ENCODE measurements at places on chromosomes 2 and 18.
A peak's percentile ranks its signal among the peaks of the same experiment; 100 is the strongest.

DNA sequence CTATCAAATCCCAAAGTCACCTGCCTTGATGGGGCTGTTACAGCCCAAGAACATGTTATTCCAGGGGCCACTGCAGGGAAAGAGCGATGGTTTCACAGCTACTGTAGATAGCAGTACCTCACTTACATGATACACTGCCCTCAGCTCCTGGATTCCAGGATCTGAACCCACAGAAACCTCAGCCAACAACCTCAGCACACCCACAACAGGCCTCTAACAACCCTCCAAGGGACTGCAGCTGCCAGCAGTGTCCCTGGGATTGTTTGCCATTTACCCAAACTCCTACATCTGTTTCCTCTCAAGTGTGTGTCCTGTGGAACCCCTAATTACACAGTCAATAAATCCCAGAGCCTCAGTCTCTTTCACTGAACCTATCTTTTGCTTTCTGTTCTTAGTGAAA, 28.2 kb downstream of the OSBPL1A start:
- DNase-seq, result no peak

DNA sequence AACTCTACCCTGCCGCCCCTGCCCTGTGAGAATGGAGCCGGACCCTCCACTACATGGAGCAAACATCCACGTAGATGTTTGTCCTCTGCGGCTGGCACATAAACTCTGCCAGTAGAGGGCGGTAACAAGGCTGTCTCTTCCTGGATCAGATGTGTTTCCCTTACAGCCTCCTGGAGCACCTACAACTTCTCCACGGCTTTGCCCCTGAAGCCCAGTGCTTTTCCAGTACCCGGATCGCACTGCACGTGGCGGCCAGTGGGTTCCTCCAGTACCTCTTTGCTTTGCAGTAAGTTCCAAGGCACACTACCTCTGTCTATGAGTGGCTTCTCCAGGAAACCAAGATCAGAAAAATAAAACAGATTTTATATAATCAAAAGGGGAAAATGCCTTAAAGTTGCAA, 651.3 kb downstream of the DCDC2C start:
- peak; percentile 43 for DNase-seq

GRCh38 chr18:32049393-32050171, 31.0 kb downstream of the RNF125 start:
- DNase-seq, result no peak

DNA sequence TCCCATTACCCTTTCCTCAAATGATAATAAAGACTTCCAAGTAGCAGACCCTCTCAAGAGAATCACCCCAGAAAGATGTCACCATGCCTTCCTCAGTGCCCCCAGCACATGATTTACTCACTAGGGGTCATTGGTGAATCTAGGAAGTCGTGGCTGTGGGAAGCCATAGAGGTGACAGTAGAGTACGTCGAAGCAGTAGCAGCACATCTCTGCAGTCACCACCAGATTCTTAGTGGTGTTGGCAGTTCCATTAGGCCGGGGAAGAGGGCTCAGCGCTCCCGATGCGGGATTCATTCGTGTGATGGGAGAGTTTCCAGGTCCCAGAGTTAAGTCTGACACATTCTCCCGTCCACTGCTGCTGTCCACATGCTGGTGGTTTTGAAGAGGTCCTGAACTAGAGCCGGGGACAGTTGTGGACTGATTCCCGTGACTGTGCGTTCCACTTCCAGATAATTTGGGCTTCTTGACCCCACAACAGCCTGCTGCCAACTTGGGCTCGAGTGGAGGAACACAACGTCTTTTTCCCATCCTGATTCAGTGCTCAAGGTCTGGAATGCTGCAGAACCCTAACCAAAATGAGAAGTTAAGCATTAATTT, 12.0 kb downstream of the AMMECR1L start:
- DNase-seq, result no peak

- peak; percentile 85 for DNase-seq
These were observed at the start of gene METTL5 for GRCh38 chr2:169824373-169825333. Gene METTL5 (minus strand): TSS chr2:169824905. CDS start chr2:169824597, 308 bp downstream.

DNA sequence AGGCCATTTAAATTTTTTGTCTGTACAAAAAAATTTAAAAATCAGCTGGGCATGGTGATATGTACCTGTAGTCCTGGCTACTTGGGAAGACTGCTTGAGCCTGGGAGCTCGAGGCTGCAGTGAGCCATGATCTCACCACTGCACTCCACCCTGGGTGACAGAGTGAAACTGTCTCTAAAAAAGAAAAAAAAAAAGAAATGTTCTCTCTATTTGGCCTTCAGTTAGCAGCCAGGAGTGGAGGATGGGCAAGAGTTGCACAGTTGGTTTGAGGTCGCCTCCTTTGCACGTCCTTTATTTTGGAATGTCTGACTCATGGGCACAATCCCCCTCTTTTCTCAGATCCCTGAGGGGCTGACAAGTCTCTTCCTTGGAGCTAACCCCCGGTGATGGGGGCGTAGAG, 26.3 kb downstream of the ITM2C start:
- no peak for DNase-seq

DNA sequence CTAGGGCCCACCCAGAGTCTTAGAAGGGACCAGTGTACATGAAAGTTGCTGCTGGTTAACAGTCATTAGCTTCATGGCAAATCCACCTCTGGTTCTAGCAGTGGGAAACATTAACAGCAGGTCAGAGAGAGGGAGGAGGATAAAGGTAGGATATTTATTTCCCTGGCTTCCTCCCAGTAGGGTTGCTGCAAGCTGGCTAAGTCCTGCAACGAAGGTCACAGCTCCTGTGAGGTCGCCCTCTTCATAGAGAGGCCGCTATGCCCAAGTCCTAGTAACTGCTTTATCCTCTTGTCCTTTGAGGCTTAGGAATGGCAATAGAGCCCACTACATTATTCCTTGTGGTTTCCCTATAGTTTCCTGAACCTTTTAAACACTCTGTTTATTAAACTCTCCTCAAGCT, 84.0 kb upstream of the ACSL3 start:
- DNase-seq, result no peak

GRCh38 chr2:23620841-23621341, 235.9 kb downstream of the KLHL29 start:
- DNase-seq, result peak; percentile 79

- peak; percentile 68 for DNase-seq
These were observed 82.1 kb downstream of the EIF2AK3 start for GRCh38 chr2:88545118-88545517.

DNA sequence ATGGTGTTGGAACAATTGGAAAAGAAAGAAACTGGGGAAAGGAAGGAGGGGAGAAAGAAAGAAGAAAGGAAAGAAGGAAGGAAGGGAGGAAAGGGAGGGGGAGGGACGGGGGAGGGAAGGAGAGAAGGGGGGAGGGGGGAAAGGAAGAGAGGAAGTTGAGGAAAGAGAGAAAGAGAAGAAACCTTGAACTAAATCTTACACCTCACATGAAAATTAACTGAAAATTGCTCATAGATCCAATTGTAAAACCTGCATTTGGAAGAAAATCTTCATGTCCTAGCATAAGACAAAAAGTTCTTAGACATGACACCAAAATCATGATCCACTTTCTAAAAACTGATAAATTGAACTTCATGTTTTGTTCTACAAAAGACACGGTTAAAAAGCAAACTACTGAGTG, 163.8 kb downstream of the EXOC6B start:
- no peak for DNase-seq

DNA sequence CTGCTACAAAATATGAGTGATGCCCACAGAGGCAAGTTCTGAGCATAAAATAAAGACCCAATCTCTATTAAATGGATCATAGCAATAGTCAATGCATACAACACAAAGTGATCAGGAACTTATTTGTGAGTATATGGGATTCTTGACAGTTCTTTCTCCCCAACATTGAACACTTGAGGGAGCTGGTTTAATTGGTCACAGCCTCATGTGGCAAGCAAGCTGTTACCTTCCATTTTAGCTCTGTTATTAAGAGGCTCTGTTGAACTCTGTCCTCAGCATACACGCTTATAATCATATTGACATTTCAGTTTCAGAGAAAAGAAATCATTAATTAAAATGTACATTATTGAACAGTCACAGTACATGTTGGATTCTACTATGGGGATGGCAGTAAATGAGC, 37.6 kb upstream of the PAX3 start:
- no peak for DNase-seq

DNA sequence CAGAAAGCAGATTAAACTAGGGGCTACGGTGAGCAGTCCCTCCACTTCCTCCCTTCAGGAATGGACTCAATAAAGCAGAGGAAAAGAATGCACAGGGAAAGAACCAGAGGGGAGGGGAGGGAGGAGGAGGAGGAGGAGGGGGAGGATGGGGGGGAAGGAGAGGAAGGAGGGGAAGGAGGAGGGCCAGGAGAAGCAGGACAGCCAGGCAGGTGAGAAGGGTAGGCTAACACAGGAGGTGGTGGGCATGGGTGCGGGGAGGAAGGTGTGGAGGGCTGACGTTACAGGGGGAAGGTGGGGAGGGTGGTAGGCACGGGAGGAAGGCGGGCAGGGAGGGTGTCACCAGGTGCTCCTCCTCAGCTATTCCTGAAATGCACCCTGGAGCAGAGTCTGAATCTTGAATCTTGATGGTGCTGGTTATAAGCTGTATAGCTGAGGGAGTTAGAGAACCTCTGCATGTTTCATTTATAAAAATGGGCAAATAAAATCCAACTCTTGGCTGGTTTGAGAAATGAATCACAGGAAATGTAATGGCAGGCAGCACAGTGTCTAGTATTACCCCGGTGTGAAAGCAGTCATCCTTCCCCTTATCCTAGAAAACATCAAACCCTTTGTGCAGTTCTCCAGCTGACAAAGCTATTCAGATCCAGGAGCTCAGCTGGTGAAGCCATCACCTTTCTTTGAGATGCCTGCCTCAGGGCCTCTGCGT, 3.4 kb downstream of the TMEM18 start:
- no peak for DNase-seq

- DNase-seq, result no peak
These were observed 151.5 kb upstream of the CELF4 start for GRCh38 chr18:37717098-37717497.

GRCh38 chr2:234686088-234686890, 189.4 kb upstream of the ARL4C start:
- DNase-seq, result no peak

DNA sequence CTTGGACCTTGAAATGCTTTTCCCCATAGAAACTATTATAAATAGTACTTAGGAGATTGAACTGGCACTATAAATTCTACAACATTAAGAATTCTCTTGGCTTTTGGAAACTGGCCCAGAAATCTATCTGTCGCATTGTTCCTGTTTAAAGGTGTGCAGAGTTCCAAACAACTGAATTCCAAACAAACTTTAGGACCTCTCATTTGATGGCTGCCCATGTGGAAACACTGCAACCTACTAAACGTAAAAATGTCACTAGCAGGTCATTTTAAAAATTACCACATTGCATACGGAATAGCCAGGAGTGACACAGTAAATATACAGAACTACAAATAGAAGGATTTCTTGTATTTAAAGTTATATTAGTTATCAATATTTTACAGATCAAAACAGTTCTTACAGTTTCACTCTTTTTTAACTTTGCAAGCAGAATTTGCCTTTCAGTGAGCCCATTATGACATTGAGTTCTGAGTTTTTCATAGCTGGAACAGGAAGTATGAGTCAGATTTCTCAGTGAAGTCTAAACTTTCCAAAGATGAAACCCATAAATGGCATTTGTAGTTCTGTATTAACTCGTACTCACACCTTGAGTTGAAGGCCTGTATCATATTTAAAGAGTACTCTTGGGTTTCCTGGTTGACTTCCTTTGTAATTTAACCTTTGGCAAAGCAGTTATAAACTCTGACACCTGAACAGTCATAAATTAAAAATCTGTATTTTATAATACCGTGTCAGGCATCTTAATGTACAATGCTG, 142.3 kb upstream of the BOD1L2 start:
- DNase-seq, result no peak

GRCh38 chr2:56654936-56655335, 471.1 kb downstream of the CCDC85A start:
- no peak for DNase-seq

DNA sequence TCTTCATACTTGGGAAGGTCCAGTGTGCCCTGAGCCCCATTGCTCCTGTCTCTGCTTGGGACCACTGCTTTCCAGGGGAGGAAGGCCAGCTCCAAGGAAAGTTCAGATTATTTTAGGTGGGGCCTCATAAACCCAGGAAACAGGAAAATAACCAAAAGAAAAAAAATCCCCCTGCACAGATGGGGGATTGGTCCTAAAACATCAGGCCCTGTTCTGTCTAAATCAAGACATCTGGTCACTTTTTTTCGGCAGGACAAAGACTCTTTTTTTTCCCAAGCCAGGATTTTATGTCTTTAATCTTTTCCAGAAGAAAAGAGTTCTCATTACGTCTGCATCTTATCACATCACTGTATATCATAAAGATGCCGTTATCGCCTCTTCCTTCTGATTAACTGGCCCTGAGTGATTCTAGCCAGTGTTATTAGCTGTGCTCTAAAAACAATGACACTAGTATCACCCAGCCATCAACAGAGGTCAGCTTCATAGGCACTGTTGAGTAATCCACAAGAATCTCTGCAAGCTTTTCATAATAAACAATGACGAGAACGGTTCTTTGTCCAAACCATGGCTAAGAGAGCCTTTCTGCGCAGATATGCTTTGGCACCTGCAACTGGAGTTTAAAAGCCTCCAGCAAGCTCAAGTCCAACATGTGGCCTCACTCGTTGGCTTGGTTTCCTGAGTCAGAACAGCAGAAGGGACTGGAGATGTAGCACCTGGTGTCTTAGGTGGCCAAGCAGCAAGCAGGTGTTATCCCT, 138.2 kb downstream of the VAPA start:
- no peak for DNase-seq

GRCh38 chr2:177902395-177903163, 170.0 kb downstream of the PDE11A start:
- DNase-seq, result no peak

- no peak for DNase-seq
These were observed 330.2 kb upstream of the NRP2 start for GRCh38 chr2:205352094-205352493.

- peak; percentile 72 for DNase-seq
These were observed 58.3 kb downstream of the DOCK10 start for GRCh38 chr2:224983712-224984554.

DNA sequence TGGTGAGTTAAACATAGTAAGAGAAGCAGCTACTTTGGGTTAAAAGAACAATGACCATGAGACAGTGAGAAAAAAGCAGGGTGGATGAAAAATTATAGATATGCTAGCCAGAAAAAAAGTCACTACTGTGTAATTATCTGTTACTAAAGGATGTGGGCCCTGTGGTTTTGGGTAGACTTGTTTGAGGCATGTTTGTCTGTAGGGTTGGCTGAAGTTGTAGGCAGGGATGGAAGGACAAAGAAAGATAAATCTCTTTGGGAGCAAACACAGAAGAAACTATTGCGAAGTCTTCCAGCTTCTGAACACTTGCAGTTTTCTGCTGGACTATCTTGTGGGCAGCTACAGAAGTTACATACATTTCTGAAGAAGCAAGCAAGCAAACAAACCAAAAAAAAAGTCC, 28.2 kb downstream of the RND3 start:
- DNase-seq, result no peak

GRCh38 chr2:110657724-110658305, 20.0 kb downstream of the BUB1 start:
- DNase-seq, result no peak

Measured in SK-N-DZ (cell line).